NCI-H446 (cell line): ENCODE measurements at places on chromosomes 5 and 9.
A peak's percentile ranks its signal among the peaks of the same experiment; 100 is the strongest.

DNA sequence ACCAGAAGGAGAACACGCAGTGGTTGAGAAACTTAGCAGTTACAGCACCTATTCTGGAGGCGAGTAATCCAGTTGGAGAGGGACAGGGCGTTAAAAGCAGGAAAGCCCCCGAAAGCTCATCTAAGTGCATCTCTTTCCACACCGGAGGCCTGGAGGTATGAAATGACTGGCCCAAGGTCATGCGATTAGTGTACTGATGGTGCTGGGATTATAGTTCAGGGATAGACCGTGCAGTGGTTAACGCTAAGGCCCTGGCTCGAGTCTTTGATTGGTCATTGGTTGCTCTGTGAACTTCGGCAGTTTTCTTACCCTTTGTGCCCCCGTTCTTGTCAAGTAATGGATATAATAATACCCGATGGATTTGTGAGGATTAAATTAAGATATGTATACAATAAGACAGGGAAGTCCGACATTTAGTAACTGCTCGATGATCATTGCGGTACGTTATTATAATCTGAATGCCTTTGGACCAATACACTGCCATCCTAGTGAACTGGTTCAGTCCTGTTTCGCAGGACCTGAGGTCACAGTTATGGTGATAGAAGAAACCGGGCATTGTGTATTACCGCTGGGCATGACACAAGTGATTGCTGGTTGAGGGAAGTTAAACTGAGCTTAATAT, 960 bp downstream of the CANX start:
- no peak for DNase-seq

- DNase-seq, result no peak
Observed at GRCh38 chr9:23771746-23772384, 54.2 kb downstream of the ELAVL2 start.

GRCh38 chr5:132812123-132812765, 858 bp upstream of the SOWAHA start:
- DNase-seq, result no peak

GRCh38 chr9:70746760-70747159, 332.3 kb upstream of the KLF9 start:
- DNase-seq, result peak; percentile 0

DNA sequence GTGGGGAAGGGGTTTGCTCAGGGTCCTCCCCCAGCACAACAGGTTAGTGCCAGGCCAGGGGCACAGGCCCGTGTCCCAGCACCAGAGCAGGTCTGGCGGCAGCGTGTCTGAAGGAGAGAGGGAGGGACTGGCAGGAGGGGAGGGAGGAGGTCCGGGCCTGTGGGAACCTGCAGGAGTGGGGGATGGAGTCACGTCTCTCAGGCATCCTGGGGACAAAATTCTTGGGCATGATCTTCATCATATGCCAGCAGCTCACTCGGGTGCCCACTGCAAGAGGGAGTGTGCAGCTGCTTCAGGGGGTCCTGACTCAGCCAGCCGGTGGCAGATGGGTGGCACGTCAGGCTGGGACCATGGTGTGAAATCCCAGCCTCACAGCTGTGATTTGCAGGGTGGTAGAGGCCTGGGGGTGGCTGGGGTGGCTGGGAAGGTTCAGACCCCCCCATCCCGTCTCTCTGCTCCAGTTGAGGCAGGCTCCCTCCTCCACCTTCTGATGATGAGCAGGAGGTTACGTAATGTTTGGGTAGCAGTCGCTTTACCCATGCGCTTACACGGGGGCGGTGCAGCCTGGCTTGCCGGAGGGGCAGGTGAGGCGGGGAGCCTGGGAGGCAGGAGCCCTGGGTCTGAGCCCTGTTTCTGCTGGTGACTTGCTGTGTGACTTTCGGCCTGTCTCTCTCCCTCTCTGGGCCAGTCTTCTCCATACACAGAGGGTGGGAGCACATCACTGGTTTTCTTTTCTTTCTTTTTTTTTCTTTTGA, 40.5 kb downstream of the NCS1 start:
- DNase-seq, result no peak

DNA sequence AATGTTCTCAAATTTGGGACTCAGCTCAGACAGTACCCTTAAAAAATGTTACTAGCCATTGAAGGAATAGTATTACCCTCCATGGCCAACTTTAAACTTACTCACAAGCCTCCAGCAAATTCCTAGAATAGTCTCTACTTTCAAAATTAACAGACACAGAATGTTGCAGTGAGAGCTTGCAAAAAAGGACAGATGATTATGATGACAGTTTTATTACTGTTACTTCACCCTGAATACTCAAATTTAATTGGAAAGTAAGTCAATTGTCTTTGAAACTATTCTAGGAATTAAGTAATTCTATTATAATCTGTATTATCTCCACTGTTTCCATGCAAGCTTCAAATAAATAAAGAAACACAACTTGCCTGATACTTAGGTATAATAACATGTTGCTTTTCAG, 288.3 kb downstream of the SLF1 start:
- no peak for DNase-seq

GRCh38 chr9:463455-464171, 248.9 kb downstream of the DOCK8 start:
- no peak for DNase-seq

- no peak for DNase-seq
Observed at GRCh38 chr5:105506692-105507277, 1944.2 kb upstream of the NUDT12 start.

GRCh38 chr9:78606001-78606379, 309.1 kb downstream of the PSAT1 start:
- DNase-seq, result no peak
